Activated T-helper 9 cell treated with anti-CD3 and anti-CD28 coated beads, Interleukin-2, amount 50 U/mL, for 16 hours (primary cell): ENCODE measurements at places on chromosomes 16 and 17.

DNA sequence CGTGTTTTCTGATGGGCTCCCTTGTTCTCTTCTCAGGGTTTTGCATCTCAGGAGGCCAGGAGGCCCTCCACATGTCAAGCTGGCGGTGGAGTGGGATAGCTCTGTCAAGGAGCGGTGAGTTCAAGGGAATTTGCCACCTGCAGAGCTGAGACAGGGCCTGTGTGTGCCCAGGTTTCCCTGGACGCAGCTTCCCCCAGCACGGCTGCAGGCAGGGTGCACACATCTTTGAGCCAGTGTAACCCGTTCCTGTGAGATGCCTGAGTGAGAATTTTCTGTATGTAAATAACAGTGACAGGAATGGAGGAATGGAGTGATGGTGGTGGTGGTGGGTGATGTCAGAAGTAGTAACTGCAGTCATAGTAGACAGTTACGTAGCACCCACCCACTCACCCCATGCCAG, 54.8 kb downstream of the USP43 start:
- DNase-seq: no peak

- DNase-seq: no peak
Measured at GRCh38 chr17:81025741-81026129, 9.2 kb upstream of the BAIAP2 start.

DNA sequence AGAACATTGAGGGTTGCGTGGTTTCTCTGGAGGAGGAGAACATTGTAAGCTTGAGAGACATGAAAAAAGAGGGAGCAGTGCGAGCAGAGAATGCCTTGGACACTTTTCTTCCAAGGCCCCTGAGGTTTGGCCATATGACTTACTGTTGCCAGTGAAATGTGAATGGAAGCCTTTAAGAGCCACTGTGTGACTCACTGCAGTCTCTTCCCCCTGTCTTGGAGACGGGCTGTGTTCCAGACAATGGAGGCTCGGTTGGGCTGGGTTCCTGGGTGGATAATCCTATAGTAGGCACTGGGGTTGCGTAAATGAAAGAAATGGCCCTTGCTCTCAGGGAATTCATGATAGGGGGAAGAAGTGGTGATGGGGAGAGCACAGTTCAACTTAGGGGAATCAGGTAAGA, 75.5 kb downstream of the SHISA9 start:
- no peak for DNase-seq

GRCh38 chr17:27446569-27447301, 9.5 kb upstream of the KSR1 start:
- DNase-seq: no peak
